CD14-positive monocyte (primary cell): ENCODE measurements at places on chromosomes 4 and X. TPM values are rescaled to one million over a fixed set of nuclear protein-coding genes. Genes with fewer than 3 reads are reported as not detected.

GRCh38 chrX:111052478-111052877, 43.5 kb upstream of the PAK3 start:
- no peak overlapping the region for H3K27ac ChIP-seq
- H3K4me1 ChIP-seq = no peaks in the 10 kb centered on the region
- H3K4me3 ChIP-seq = no peak overlapping the region
- DNase-seq = no peak
- peaks cover 22% of the 10 kb centered on the region for H3K27me3 ChIP-seq

BTC gene
- not detected in 2 replicates for polyA plus RNA-seq

LNX1 gene
- not detected in 2 replicates for polyA plus RNA-seq

CTAG2 gene
- not detected for polyA plus RNA-seq

DNA sequence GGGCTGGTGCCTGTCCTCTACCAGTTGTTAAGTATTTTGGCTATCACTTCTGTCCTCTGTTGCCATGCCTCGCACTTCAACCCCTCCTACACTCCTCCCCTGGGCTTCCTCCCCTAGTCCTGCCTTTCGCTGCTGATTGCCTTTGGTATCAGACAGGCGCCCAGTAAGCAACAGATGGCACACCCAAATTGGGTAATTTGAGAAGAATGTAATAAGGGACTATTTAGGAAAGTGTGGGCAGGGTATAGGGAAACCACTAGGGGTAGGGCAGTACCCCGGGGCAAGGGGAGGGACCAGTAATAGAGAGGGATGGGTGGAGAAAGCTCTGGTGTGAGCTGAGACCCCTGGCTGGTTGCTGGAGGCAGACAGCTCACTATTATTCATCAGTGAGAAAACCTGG, 172.7 kb upstream of the USP9X start:
- no peaks in the 10 kb centered on the region for H3K27me3 ChIP-seq
- H3K36me3 ChIP-seq = no peaks in the 10 kb centered on the region
- H3K4me1 ChIP-seq = no peaks in the 10 kb centered on the region
- no peak overlapping the region for H3K27ac ChIP-seq

FGB gene
- not detected for polyA plus RNA-seq

DNA sequence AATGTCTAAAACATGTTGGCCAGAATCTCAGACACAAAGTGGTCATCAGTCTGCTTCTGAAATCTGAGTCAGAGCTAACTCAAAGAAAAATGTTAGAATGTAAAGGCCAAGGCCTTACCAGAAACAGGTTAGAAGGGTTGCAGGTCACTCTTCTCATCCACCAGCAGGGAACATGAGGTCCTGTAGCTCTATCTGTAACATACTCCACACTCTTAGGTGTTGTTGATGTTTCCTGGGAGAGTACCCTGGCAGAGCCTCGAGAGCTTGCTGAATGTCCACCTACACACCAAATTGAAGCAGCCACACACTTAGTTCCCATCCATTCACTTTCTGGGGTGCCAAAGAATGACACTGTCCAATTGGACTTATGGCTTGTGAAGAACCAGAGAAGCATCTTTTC, 76.6 kb upstream of the INPP4B start:
- no peak overlapping the region for H3K27ac ChIP-seq
- no peak overlapping the region for H3K4me3 ChIP-seq
- H3K4me1 ChIP-seq = no peaks in the 10 kb centered on the region
- no peak for DNase-seq

GRCh38 chrX:1392376-1393068, 609 bp upstream of the SLC25A6 start:
- no peaks in the 10 kb centered on the region for H3K27me3 ChIP-seq
- peak; percentile 55 for DNase-seq
- peak overlapping the region; percentile 95 for H3K27ac ChIP-seq
- H3K4me1 ChIP-seq = peaks cover 34% of the 10 kb centered on the region
- H3K4me3 ChIP-seq = peak overlapping the region; percentile 63

DNA sequence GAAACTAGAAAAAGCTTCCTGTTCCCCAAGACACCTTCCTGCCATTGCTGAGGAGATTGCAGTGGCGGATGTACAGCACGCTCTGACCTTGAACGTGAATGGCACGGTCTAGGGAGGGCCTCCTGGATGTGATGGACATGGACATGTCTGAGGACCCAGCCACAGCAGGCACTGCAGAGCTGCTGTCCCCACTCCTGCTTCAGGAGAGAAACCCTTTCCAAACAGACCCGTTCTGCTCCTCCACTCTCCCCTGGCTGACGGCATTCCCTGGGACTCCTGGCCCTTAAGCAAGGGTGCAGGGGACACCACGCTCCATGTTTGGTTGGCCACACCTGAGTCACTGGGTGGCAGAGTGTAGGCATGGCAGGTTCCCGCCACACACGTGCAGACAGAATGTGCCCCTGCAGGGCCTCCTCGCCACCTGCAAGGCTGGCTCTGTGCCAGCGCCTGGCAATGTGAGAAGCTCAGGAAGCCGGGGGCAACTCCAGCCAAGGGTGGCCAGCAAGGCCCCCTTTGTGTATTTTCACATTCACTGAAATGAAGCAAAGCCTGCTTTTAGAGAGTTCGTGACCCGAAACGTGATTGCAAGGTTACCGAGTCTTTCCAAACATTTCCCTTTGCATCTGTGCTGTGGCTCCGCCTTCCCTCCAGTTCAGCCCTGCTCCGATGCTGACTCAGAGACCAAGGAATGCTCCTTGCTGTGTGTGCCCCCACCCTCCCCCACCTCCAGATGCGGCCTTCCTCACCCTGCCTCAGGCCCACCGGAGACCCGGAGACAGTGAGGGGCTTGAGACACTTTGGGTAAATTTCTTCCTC, 46.1 kb downstream of the HTRA3 start:
- H3K36me3 ChIP-seq = no peaks in the 10 kb centered on the region
- no peak for DNase-seq
- no peak overlapping the region for H3K4me3 ChIP-seq
- no peak overlapping the region for H3K27ac ChIP-seq
- peaks cover 6% of the 10 kb centered on the region for H3K4me1 ChIP-seq

DNA sequence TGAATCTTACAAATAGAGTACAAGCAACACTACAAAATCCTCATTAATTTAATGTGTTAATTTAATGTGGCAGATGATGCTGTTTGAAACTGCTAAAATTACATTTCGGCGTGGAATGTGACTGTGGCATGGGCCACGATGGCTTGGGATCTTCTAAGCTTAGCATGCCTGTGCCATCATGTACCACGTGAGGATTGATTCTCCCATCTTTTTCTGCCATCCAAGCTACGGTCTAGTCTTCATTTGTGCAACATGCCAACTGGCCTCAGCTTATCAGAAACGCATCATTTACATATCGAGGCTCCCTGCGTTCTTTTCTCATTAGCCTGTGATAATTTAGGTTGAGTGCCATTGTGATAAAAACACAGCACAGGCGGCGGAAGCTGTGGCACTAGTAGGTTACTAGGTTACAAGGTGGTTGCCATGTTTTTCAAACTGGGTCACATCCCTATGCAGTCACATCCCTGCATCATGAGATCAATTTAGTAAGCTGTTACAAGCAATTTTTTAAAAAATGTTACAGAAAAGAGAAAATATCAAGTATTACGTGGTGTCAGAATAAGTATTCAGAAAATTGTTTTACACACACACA, 189.9 kb upstream of the RBPJ start:
- no peak for DNase-seq
- no peak overlapping the region for H3K4me3 ChIP-seq
- no peak overlapping the region for H3K27ac ChIP-seq
- no peaks in the 10 kb centered on the region for H3K36me3 ChIP-seq
- H3K4me1 ChIP-seq = no peaks in the 10 kb centered on the region

CT45A10 gene
- not detected for polyA plus RNA-seq

- DNase-seq = no peak
- no peaks in the 10 kb centered on the region for H3K27me3 ChIP-seq
- H3K4me1 ChIP-seq = no peaks in the 10 kb centered on the region
- no peak overlapping the region for H3K27ac ChIP-seq
- no peaks in the 10 kb centered on the region for H3K36me3 ChIP-seq
- H3K4me3 ChIP-seq = no peak overlapping the region
Observed at GRCh38 chr4:138565576-138565975, 323.4 kb upstream of the SLC7A11 start.

DNA sequence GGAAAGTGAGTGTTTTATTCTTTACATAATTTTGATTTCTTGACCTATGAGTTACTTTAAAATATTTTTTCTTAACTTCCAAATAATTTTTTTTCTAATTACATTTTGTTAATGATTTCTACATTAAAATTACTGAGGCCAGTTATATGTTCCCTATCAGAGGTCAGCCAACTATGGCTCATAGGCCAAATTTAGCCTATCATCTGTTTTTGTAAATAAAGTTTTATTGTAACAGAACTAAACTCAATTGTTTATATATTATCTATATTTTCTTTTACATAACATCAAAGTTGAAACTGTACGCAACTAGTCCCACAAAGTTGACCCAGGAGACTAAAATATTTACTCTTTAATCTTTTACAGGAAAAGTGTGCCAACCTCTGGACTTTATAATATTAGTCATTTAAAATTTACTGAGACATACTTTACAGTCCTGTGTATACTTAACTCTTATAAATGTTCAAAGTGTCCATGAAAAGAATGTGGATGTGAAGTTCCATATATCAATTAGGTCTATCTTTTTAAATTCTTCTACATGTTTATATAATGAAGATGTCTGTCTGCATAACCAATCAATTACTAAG, 26.2 kb downstream of the ASB5 start:
- H3K27me3 ChIP-seq = no peaks in the 10 kb centered on the region
- H3K4me1 ChIP-seq = no peaks in the 10 kb centered on the region
- H3K4me3 ChIP-seq = no peak overlapping the region
- no peak for DNase-seq
- no peak overlapping the region for H3K27ac ChIP-seq

F8A1 gene
- 15.3 TPM for polyA plus RNA-seq

DNA sequence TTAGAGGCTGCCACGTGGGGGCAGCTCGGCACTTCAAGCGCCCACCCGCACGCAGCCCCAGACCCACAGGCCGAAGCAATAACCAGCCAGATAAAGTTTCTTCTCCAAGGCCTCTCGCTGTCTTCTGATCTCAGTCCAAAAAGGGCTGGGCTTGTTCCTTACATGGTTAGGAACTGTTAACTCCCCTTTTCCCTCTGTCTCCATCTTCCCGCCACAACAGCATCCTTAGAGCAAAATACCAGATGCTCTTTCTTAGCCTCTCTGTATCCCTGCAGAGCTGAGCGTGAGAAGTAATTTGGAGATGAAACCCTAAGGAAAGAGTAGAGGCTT, 23.4 kb upstream of the KIAA1210 start:
- no peaks in the 10 kb centered on the region for H3K4me1 ChIP-seq
- no peak for DNase-seq
- no peak overlapping the region for H3K27ac ChIP-seq
- no peaks in the 10 kb centered on the region for H3K36me3 ChIP-seq
- H3K27me3 ChIP-seq = no peaks in the 10 kb centered on the region

- H3K4me3 ChIP-seq = no peak overlapping the region
- no peak overlapping the region for H3K27ac ChIP-seq
- no peak for DNase-seq
Observed at GRCh38 chr4:157265281-157265680, 44.8 kb downstream of the GRIA2 start.
